ENCODE measurements at places on chromosomes 6 and 20.

GRCh38 chr6:116090251-116090650 lies 10.4 kb upstream of the NT5DC1 start:
- no peak for DNase-seq

- DNase-seq = no peak
These were observed 44.9 kb downstream of the SNX9 start for GRCh38 chr6:157867981-157868380.

- no peak for DNase-seq
These were observed 113.4 kb downstream of the PSMB1 start for GRCh38 chr6:170439366-170440361.

- no peak for DNase-seq
These were observed 63.4 kb downstream of the RNF182 start for GRCh38 chr6:13988049-13988738.

DNA sequence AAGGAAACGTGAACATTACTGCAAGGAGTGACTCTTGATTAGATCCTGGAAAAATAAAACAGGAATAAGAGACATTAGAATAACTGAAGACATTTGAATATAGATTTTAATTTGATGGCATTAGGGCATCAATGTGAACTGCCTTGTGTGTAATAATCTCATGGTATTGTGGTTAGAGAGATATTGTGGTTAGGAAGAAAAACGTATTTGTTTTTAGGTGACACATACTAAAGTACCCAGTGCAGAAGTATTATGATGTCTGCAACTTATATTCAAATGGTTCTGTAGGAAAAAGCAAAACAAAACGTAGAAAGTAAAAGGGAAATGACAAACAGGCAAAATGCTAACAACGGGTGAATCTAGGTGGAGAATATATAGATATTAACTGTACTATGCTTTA lies 65.9 kb upstream of the OGFRL1 start:
- no peak for DNase-seq

GRCh38 chr6:65787787-65788186 lies 80.8 kb upstream of the EYS start:
- no peak for DNase-seq

DNA sequence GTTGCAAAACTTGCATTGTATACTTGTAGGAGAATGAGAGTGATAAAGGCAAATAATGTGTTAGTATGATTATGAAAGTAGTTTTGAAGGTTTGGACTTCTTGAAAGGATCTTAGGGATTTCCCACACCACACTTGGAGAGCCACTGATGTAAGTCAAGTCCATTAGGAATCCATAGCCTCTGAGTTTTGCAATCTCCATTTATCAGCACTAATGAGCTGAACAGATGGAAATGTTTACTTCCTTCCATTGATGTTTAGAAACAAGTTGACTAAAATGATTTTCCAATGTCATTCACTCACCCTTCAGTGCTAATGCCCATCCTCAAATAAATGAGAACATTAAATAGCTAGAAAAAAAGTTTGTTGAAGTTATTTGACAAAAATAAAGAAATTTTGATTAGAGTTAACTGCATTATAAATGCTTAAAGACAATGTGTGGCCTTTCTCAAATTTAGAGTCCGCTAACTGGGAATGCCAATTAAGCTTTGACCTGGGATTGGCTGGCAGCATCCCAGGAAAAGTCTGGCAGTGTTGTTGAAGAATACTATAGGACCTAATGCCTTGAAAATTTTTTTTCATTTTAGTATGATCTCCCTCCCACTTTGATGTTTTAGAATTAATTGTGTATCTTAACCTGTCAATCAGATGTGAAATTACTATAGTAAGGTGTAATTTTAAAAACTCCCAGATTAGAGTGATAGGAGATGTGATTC lies 68.0 kb downstream of the SLC35F1 start:
- DNase-seq = no peak

DNA sequence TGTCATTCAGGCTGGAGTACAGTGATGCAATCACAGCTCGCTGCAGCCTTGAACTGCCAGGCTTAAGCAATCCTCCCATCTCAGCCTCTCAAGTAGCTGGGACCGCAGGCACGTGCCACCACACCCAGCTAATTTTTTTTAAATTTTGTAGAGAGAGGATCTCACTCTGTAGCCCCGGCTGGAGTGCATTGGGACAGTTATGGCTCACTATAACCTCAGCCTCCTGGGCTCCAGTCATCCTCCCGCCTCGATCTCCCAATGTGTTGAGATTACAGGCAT lies 86.5 kb downstream of the SERAC1 start:
- DNase-seq = no peak

GRCh38 chr20:39059036-39059435 lies 96.9 kb downstream of the DHX35 start:
- DNase-seq = no peak

GRCh38 chr6:110625883-110626282 lies 149.5 kb upstream of the SLC22A16 start:
- no peak for DNase-seq

DNA sequence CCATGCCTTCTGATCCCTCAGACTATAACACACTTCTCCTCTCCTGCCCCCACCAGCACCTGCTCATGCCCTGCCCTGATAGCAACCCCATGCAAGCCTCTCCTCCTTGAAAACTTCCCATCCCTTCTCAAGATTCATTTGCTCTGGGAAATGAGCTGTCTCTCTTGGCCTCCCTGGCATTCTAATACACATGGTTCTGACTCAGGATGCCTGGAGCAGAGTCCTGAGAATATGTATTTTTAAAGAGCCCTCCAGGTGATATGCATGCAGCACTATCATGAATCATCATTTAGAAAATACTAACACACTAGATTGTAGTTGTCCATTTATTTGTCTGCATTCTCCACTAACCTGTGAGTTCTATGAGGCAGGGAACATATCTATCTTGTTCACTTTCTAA lies 26.6 kb downstream of the HDGFL1 start:
- DNase-seq = no peak

DNA sequence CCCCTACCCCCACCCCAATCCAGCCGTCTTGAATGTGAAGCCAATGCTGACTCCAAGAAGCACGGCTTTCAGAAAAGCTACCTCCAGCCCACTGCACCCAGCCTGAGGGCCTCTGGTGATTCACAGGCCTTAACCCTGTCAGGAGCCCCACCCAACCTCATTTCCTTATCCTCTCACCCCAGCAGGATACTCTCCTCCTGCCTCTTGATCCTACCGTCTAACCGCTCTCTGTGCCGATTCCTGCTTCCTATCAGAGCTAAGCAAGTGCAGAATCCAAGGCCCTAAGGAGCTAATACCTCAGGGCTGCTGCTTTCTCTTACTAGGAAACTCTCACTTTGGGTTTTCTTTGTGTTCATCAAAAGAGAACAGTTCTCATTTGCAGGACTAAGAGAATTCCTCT lies 47.2 kb downstream of the TRERF1 start:
- DNase-seq = no peak

GRCh38 chr20:33875055-33875454 lies 63.9 kb downstream of the CHMP4B start:
- DNase-seq = no peak

DNA sequence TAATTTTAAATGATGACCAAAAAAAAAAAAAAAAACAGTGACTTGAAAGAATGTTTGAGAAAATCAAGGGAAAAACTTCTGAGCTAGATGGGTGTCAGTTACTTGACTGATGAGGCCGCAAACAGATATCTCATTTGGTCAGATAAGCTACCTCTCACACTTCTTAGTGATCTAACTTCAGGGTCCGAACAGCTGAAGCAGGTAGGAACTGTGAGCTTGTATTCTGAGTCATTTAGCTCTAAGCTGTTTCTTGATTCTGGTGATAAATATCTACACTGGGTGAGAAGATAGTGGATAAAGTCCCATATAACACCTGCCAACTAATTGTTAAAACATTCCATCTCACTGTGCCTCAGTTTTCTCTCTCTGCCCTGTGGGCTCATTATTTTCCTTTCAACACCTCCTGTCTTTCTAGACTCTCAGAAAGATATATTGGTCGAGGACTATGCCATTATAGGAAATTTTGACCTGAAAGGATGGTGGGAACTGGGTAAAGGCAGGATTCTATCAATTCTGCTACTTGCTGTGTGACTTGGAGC lies 7.7 kb downstream of the KIF3B start:
- DNase-seq = no peak

- no peak for DNase-seq
These were observed 413.0 kb downstream of the BMP2 start for GRCh38 chr20:7180256-7181045.

- no peak for DNase-seq
These were observed 220.2 kb downstream of the ATXN1 start for GRCh38 chr6:16540804-16541752.

- no peak for DNase-seq
These were observed 1.3 kb downstream of the SLC16A10 start for GRCh38 chr6:111088668-111089003.

DNA sequence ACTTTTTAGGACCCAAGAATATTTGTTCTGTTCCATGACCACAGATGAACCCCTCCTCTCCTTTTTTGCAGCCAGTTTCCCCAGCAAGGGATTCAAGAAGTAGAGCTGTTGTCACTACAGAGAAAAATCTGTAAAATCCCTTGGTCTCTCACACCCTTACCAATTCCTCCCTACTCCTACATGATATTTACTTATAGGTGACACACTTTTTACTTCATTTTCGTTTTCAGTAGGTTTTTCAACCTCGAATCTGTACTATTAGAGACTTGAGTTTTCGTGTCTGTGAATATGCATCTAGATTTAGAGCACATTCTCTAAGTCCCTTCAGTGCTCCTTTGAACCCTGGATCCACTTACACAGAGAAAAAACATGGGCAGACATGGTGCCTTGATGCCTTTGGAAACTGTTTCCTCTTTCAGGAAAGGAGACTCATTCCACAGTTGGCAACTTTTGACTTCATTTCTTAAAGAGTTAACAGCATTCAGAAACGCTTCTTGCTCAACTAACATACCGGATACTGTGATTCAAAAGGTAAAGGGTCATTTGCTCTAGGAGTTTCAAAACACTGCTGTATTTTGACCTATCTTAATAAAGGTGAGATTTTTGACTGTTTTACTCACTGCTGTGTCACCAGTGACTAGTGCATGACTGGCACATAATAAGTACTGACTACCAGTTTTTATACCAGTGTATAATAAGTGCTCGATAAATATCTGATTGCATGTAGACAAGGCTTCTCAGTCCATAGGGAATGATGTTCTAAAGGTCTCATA lies 50.6 kb downstream of the LAMA4 start:
- no peak for DNase-seq

DNA sequence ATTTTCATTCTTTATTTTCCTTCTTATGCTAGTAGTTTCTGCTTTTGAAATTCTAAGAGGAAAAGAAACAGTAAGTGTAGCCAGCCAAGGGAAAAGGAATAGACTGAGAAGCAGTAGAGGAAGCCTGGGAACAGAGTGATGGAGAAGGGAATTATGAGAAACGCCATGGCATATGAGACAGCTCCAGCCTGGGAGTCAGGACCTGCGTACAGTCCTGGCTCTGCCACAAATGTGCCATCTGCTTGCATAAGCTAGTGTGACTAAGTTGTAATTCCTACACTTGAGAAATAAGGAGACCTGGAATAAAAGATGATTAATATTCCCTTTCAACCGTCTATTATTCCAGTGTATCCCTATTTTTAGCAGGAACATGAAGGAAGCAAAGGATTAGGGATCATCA lies 47.5 kb downstream of the OSTM1 start:
- DNase-seq = no peak

DNA sequence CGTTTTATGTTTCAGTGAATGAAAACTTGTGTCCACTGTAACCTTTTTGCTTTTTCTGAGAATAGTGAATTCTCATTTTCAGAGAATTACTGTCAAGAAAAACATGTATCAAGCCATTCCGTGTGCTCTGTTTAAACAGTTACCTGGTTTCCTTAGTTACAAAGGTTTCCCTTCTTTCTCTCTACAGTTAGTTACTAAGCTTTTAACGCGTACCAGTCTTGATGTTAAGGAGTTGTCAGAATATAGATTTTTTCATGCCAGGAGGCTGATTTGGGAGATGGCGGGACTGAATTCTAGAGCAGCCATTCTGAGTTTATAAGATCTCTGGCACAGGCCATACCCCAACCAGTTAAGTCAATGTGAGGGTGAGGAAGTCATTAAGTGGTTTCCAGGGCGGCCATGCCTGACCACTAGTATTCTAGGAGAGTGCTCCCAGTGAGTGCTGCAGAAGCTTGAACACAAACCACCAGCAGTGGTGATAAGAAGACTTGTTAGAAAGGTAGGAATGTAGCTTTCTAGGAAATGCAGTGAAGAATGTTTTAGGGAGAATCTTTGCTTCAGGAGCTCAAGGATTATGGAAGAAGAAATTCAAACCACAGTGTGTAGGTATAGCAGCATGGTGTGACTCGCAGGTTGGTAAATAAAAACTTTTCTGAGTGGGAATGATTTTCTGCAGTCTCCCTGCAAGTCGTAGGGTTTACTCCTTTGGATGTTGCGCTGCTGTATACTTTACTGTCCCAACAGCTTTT lies 112.9 kb downstream of the JARID2 start:
- DNase-seq = no peak

GRCh38 chr20:53975761-53976160 lies 94.6 kb downstream of the BCAS1 start:
- no peak for DNase-seq

DNA sequence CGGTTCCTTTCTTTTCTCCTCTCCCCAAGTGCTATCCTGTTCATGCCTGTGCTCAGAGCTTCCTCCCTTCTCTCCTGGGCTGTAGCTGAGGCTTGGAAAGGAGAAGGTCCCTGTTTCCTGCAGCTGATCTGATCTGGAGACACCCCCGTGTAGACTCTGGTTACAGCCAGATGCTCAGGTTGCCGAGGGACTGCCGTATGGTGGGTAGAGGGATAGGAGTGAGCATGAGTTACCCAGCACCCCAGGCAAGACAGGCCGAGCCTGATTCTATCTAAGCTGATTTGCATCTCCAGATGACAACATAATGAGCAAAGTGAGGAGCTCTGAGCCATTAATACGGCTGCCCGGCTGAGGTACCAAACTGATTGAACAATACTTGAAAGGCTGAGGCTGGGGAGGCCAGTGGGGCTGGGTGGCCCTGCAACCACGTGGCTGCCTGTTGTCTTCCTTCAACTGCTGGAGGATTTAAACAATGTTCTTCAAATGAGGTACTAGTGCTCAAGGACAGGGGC lies 91.8 kb downstream of the ASXL1 start:
- no peak for DNase-seq

- no peak for DNase-seq
These were observed 3.2 kb downstream of the MDFI start for GRCh38 chr6:41641352-41641925.

GRCh38 chr20:13174402-13174801 lies 46.7 kb upstream of the ISM1 start:
- no peak for DNase-seq

- DNase-seq = no peak
These were observed 39.7 kb downstream of the KCNQ2 start for GRCh38 chr20:63432577-63433325.

DNA sequence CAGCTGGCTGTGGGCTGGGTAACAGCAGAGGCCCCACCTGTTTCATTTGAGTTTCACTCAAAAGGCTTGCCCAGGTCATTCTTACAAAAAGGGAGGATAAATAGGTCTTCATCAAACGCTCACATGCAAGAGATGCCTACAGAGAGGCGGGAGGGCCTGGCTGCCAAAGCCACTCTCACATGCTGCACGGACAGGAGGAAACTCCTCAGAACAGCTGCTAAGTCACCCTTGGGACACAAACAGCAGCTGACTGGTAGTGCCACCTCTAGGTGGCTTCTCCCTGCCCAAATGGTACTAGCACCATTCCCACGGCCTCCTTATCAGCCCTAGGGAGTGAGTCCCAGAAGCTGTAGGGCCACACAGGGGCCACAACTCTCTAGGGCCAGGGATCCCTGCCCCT lies 23.8 kb downstream of the SLC22A23 start:
- DNase-seq = no peak

All from right kidney (tissue), 9 donors.